Stimulated activated CD8-positive, alpha-beta memory T cell treated with anti-CD3 and anti-CD28 coated beads, Interleukin-7, amount 100 ng/mL, for 1 hour (primary cell): ENCODE measurements at places on chromosomes 3 and 15.

- no peak for DNase-seq
These were observed 119.4 kb upstream of the STRIT1 start for GRCh38 chr3:155412904-155413303.

DNA sequence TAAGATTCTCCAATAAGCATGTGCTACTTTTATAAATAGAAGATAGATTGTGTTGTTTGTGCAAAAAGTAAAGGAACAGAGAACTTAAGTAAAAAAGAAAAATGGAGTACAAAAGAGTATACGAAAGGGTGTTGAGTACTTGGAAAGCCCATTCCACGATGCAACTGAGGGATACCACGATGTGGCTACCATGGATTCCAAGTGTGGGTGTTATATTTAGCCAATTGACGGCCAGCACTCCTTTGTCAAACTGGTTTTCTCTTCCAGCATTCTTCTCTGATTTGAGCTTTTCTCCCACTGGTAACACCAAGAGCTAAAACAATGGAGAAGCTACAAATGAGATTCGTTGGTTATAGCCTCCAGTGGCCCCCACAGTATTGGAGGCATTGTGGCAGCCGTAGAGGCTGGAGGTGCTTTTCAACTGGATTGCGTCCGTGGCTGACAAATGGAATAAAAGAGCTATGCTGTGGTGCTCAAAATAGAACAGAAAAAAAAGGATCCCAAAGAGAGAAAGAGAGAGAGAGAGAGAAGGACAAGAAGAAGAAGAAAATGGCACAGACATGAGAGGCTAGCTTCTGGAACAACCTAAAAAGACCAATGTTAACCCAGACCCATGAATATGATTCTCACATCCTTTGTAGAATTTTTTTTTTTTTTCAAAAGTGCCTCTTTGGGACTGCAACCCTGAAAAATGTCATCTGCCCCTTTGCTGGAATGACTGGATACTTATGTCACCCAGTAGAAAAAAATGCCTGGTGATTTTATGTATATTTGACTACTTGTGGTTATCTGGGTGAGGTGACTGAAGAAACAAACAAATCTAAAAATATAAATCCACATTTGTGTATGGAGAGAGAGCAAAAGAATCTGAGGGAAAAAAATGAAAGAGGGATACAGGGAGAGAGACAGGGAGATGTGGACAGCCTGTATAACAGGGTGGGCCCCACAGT is 345.1 kb downstream of the RORA start:
- no peak for DNase-seq

DNA sequence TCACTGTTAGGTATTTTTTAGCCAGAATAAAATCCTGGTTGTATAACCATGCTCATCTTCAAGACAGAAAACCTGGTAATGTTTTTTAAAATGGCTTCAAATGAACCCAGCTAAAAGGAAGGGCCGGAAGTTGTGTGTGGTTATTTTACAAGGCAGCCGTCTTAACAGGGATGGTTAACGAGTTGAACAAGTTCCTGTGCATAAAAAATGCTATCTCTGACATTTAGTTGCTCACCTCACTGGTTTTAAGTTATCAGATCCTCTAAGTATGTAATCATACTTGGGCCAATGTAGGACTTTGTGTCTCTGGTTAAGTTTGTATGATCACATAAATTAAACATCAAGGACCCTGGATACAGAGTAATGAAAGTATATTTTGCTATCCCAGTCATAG is 2.1 kb downstream of the ATP11B start:
- peak; percentile 9 for DNase-seq

DNA sequence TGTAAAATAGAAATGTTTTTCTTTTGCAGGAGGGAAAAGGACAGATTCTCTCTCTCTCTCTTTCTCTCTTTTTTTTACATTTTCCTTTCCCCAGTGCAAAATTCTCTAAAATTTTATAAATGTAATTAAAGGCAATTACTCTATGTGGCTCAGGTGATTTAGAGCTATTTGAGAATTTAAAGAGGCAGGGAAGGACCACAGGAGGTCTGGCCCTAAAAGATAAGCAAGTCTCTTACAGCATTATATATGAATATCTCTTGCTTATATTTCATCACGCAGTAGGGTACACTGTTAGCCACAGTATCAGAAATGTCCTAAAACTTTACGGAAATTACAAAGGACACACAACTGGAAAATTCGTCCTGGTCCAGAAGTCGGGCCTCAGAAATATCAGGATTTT is 70.5 kb upstream of the PPIB start:
- DNase-seq: no peak

DNA sequence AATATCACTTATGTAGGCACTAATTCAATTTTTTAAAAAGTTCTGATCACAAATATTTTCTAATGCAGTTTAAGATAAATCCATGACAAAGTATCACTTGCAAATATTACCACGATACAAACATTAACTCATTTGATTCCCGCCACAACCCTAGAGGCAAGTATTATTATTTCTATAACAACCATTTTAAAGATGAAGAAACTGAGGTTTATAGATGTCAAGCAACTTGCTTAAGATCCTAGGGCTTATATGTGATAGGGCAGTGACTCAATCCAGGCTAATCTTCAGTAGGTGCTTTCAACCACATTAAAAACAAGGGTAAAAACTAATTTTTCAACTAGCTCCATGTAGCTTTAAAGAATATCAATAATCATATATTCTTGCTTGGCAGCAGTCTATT is 1.7 kb downstream of the DYNC1LI1 start:
- no peak for DNase-seq

- DNase-seq: no peak
These were observed 52.7 kb downstream of the CLDN18 start for GRCh38 chr3:138062626-138063025.

DNA sequence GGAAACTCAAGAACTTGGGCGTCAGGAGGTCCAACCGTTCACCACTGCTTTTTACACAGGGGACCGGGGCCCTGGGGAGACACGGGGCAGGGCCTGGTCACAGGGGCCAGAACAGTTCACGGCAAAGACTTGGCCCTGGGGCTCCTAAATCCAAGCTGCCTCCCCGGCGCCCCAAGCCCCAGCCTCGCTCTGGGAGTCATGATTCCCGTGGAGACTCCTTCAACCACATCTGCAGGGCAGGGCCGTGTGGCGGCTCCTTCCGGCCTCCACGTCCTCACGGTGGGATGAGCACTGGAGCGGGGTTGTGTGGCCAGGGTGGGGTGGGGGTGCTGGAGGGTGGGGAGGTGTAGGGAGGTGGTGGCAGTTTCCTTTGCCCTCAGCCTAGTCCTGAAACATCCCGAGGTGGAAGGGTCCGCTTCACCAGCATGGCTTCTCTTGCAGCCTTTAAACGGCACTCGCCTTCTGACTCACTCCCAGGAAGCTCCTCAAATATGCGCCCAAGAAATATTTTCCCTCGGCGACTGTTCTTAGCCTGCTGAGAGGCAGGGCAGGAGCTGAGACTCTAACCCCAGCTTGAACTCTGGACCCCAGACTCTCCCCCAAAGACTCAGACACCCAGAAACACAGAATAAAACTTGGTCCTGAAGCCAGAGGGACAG is 1.8 kb downstream of the MUC4 start:
- DNase-seq: no peak

DNA sequence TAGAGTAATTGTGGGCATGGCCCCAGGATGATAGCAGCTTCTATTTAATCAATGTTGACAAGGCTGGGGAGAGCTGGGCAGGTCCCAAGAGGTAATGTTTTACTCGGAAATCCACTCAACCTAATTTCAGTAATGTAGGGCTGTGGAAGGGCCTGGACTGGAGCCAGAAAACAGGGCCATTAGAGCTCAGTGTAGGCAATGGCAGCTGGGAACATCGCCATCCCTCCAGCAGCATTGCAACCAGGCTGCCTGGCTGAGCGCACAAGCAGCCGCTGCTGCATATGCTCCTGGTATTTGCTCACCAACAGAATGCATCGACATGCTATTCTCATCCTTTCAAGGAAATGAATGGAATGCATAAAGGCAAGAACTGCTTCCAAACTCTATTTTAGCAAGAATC is 90.0 kb downstream of the GAP43 start:
- no peak for DNase-seq

- DNase-seq: no peak
These were observed 54.1 kb upstream of the PPIB start for GRCh38 chr15:64216730-64217428.

- DNase-seq: no peak
These were observed 111.4 kb downstream of the DLG1 start for GRCh38 chr3:197186887-197187588.

GRCh38 chr3:129864519-129864918 is 29.0 kb downstream of the TMCC1 start:
- no peak for DNase-seq

- DNase-seq: no peak
These were observed 503.4 kb upstream of the NECTIN3 start for GRCh38 chr3:110568246-110568645.

- no peak for DNase-seq
These were observed 29.3 kb downstream of the ASTE1 start for GRCh38 chr3:130997289-130997688.

- DNase-seq: no peak
These were observed 329.1 kb downstream of the UNC13C start for GRCh38 chr15:54307252-54307902.

GRCh38 chr15:64134345-64134829 is 17.1 kb upstream of the SNX22 start:
- DNase-seq: no peak

DNA sequence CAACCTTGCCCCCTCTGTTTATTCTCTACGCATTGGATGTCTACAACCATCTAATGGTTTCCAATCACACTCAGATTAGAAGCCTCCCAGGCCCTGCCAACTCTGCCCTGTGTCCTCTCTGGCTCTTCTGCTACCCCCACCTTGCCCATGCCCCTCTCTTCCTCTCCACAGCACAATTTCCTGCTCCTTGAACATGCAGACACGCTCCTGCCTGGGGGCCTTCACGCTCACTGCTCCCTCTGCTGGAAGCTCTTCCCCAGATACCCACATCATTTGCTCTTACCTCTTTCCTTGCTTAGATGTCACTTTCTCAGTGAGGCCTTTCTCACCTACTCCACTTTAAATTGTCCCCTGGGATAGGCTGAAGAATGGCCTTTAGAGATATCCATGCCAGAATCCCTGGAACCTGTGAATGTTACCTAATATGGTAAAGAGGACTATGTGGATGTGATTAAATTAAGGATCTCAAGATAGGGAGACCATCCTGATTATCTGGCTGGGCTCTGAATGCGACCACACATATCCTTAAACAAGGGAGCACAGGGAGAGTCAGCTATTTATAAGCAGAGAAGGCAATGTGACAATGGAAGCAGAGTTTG is 9.9 kb downstream of the KY start:
- DNase-seq: no peak

DNA sequence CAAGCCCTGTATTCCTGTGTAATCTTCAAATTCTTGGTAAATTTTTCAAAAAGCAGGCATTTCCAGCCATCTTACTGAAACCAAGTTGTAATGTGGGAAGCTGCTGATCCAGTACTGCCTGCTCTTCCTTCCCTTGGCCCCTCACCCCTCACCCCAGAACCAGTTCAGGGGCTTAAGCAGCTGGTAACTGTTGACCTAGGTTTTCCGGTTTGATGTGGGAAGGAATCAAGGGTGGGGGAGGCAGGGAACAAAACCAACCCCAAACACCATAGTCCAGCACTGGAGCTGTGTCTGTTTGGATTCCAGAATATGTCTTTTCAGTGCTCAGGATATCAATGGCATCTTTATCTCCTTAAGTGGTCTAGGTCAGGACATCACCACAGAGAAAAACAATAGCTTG is 26.7 kb downstream of the SNX1 start:
- no peak for DNase-seq

- no peak for DNase-seq
These were observed 9.6 kb downstream of the OSBPL11 start for GRCh38 chr3:125585595-125586223.

DNA sequence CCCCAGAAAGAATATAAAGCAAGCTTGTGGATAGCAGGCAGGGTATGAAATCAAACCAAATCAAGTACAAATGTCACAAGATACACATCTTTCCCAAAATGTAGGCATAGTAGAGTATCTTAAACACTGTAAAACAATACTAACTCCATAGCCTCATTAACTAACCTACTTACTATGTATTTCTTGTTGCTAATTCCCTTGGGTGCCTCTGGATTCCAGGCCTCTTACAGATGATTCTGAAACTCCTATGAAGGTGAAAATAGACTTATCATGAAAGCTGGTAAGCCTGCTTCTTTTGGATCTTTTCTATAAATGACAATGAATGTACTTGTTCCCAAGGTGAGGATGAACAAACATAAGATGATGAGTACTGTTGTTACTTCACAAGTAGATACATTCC is 93.8 kb downstream of the FRMD5 start:
- DNase-seq: no peak

DNA sequence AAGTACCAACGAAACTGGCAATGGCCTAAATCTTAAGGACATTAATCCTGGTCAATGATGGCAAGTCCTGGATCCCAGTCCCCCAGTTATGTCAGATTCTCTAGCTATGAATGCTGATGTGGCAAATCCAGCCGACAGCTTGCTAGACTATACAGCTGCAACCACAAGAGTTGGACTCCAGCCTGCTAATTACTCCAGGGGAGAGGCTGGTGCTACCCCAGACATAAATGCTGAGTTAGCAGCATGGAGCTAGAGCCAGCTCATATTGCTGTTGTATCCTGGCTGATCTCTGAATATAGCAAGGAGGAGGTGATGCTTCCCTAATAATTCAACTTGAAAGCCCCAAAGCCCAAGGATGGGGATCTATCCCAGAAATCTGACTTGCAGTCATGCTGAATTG is 207.1 kb downstream of the LRRN1 start:
- no peak for DNase-seq

DNA sequence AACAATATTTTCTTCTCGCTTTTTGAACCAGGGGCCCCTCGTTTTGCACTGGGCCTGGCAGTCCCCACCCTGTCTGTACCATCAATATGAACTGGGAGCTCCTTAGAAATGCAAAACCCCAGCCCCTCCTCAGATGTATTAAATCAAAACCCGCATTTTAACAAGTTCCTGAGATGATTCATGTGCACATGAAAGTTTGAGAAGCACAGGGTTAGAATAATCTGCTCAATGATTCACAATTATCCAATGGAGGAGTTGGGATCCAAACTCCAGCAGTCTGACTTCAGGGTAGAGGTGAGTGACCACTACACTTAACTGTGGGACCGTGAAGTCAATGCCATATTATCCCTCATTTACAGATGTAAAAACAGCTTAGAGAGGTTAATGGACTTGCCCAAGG is 256.4 kb downstream of the IGSF11 start:
- no peak for DNase-seq

GRCh38 chr15:79933231-79933630 is 36.4 kb upstream of the MTHFS start:
- DNase-seq: no peak

- DNase-seq: no peak
These were observed 120.1 kb downstream of the LRRN1 start for GRCh38 chr3:3919316-3919715.
